ENCODE measurements at places on chromosomes 3 and 15. TPM values are rescaled to one million over a fixed set of nuclear protein-coding genes. Genes with fewer than 3 reads are reported as not detected.

GRCh38 chr15:67873777-67874176 lies 33.9 kb upstream of the RNU6-1 start:
- DNase-seq: no peak

GRCh38 chr15:38666865-38667510 lies 102.4 kb upstream of the RASGRP1 start:
- no peak for DNase-seq

GRCh38 chr3:195754141-195754540 lies 33.4 kb downstream of the MUC20 start:
- DNase-seq: no peak

DNA sequence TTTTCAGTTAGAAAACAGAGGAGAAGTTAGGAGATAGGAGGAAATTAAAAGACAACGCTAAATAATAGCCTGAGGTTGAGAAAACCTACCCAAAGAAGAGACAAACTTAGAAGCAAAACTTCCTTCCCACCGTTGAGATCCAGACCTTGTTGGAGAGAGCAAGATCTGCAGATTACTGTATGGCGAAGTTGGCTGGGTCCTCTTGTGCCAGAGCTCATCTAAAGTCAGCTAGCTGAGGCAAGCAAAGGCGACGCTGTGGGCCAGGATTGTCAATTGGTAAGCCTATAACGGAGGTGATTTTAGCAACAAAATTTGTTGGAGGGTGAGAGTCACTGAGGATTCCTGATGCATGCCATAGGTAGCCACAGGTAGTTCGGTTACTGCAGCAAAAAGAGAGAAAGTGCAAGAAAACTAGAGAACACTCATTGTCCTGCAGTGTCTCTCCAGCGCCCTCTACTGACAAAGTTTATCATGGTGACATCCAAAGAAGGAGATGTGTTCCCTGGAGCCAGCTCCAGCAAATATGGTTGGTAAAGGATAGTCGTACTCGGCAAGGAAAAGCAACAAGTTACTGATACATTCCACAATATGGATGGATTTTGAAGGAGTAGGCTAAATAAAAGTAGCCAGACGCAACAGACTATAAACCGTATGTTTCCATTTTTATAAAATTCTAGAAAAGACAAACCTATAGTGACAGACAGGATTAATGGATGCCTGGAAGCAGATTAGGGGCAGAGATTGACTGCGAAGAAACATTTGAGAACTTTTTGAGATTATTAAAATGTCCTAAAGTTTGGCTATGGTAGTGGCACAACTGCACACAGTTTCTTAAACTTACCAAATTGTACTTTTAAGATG lies 9.8 kb upstream of the OR5K4 start:
- DNase-seq: no peak

DNA sequence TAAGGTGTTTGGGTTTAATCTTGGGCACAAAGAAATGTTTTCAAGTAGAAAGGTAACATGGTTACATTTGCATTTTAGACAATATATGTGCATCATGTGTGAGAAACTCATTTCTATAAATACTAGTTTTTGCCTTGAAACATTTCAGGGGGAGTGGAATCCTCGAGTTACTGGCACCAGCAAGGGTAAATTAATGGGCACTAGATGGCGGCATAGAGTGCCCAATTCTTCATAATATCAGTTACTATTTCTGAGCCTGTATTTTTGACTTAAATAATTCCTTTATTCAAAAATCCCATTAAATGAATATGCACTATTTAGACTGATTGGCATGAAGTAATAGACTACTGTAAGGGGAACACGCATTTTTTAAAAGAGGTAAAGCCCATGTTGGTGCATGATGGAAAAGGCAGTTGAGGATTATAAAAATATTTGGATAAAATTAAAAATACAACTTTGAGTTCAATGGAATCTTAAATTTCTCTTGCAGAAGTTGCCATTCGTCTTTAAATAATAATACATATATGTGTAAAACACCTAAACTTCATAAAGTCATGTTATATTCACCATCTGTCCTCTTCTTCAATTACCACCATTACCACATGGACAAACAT lies 106.3 kb downstream of the ZBTB20 start:
- no peak for DNase-seq

DNA sequence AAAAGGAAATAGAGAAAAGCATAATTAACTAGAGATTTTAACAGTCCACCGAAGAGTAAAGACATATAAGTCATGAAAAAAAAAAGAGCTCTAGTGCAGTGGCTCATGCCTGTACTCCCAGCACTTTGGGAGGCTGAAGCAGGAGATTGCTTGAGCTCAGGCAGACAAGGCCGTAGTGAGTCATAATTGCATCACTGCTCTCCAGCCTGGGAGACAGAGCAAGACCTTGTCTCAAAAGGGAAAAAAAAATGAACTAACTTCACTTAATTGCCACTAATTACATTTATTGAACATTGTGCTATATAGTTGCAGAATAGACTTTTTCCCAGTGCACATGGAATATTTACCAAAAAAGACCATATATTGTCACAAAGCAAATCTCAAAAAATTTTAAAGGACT lies 221.8 kb downstream of the CBLB start:
- no peak for DNase-seq

DNA sequence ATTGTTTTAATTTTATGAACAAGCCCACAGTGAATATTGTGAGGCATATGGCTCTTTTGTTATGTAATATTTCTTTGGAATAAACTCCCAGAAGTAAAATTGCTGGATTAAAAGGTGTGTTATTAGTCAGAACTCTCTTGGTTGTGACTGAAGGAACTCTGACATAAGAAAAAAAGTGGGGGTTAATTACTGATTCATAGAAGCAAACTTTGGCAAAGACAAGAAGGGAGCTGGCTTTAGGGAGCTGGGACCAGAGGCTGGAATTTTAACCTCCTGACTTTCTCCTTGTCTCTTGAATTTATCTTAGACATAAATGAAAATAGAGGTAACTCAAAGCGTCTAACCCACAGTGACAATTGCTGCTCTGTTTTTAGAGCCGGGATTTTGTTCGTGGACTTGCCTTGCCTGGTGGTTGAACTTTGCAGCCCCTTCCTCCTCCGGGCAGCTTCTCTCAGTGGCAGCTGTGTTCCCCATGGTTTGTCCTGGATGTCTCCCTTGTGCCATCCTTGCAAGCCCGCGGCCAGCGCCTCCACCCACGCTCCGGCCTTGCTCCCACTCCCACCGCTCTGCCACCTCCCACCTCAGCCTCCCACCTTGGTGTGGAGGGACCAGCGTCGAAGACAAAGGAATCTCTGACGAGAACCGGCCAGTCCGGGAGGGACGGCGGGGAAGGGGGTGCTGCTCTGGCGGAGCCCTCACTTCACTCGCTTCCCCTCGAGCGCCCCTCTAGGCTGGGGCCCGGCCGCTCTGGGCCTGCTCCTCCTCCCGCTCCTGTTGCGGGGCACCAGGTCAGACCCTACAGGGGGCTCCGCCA lies 28.0 kb downstream of the ARHGAP31 start:
- no peak for DNase-seq

DNA sequence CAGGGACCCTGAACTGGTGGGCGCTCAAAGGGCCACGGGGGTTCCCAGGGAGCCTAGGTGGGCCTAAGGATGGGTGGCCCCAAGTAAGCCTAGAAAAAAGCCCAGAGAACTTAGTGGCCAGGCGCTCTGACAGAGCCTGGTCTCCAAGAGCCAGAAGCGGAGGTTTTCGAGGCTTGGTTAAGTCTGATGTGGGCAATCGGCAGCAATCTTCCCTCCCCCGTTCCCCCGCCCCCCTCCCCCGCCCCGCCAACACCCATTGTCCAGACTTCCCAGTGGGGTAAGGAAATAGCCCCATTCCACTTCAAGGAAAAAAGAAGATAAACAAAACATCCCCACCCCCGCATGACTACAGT lies 6.7 kb downstream of the EOMES start:
- DNase-seq: no peak

- no peak for DNase-seq
Observed at GRCh38 chr3:183911763-183912506, 27.3 kb upstream of the PARL start.

DNA sequence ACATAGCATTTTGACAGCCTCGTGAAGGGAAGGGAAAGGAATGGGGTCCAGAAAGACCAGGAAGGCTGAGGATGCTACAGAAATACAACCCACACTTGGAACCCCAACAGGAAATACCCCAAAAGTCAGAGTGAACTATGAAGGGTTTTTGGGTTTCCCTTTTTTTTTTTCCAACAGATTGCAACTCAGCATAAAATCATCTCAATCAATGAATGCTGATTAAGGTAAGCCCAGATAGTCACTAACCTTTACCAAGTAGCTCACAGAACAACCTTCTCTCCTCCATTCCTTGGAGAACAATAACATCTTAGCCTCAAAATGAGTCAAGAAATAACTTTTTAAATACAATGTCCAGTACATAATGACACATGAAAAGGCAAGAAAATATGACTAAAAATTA lies 93.7 kb upstream of the OCA2 start:
- no peak for DNase-seq

- no peak for DNase-seq
Observed at GRCh38 chr3:4503050-4503449, 9.9 kb downstream of the ITPR1 start.

DNA sequence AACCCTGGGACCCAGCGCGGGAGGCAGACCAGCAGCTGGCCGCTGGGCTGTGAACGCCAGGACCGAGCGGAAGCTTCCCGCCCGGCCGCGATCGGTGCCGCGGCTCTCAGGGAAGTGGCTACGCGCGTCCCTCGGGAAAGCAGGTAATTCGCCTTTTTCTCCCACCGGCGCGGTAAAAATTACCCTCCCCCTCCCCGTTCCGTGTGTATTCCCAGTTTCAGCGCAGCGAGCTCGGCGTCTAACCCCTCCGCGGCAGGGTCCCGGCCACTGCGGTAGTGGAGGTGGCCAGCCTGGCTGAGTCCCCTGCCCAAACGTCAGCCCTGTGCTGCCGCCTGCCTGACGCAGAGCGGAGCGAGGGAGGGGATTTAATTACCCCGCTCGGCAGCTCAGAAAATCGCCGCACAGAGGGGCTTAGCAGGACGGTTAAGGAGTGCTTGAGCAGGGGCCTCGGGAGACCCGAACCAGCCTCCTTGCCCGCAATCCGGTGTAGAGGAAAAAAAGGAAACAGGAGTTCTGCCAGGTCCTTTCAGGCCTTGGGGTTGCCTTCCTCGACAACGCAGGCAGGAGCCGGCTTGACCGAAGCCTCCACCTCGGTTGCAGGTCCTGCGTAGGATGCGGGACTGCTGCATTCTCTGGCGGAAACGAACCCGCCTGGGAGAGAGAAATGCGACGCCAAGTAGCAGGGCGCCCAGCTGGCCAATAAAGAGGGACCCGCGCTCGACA lies 2.9 kb downstream of the GATA2 start:
- DNase-seq: peak; percentile 70

DNA sequence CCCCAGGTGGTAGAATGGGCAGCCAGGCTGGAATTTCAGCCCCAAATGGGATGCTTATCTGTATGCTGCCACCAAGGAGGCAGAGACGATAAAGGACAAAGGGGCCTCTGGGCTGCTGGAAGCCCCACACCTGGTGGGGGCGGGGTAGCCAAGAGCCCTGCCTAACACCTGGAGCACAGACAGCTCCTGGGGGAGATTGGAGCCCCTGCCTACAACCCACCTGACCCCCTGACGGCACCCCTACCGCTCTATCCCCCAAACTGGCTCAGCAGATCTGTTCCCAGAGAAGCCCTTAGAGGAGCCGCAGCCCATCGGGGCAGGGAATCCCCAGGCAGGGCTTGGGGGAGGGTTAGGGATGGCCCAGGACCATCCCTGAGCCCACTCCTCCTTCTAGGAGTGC lies 15.8 kb upstream of the SEMA3F start:
- DNase-seq: no peak

DNA sequence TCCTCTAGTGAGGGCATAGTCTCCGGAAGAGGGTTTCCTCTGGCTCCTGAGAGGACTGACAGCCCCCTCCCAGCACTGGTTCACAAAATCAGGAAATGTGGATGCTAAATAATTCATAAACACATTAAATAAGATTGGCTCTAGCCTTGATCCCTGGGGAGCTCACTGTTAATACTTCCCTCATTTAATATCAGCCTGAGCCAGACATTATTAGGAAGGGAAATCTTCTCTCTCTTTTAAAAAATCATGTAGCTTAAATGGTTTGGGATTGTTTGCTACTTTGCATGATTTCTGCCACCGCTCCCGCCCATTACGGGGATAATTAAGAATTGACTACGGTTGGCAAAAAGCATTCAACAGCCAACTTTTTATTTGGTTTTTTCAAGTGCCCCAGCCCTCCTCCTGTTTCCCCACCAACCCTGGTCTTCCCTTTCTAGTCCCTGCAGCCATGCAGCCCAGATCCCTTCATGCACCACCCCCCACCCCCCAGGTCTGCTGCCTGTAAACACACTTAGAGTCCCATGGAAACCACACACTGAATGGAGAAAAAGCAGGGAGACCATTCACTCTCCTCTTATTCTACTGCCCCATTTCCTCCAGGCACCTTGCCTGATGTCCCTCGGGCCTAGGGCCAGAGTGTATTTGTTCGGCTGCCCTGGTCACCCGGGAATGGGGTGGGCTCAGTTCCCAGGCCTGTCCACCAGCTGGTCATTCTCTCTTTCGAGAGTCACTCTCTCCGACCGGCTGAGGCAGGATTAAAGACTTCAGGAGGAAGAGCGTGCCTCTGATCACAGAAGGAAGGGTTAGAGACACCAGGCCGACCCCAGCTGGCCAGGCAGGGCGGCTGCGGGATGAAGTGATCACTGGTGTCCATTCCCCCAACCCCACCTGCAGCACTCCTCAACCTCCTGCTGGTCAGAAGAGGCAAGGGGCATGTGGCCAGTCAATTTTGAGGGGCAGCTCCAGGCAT lies 45.1 kb downstream of the SEMA5B start:
- no peak for DNase-seq

DNA sequence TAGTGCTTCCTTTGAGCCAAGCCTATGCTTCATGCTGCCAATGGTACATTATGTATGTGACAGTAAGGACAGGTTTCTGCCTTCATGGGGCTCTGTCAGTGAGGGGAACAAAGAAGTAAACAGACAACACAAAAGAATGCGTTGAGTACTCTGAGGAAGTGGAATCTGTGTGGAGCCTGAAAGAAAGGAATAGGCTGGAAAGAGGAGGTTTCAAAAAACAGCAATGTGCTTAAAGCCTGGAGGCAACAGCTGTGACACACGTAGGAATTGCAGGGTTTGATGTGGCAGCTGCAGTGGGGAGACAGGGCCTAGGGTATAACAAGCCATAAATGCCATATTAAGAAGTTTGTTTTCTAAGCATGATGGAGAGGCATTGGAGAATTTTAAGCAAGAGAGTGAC lies 316.7 kb downstream of the CLSTN2 start:
- DNase-seq: no peak

- no peak for DNase-seq
Observed at GRCh38 chr3:43995547-43996378, 245.9 kb upstream of the TOPAZ1 start.

The TBCCD1 gene
- total RNA-seq: 12.4 TPM

The GOLGA6B gene
- total RNA-seq: 0.18 TPM

The SQOR gene
- total RNA-seq: 0.86 TPM

The OIP5 gene
- total RNA-seq: 5.3 TPM

The ABHD17C gene
- 17.0 TPM for total RNA-seq

Measured in mesothelial cell of epicardium (in vitro differentiated cells).